ENCODE measurements at places on chromosomes 7 and 10. TPM values are rescaled to one million over a fixed set of nuclear protein-coding genes. Genes with fewer than 3 reads are reported as not detected.
A peak's percentile ranks its signal among the peaks of the same experiment; 100 is the strongest.

- peak; percentile 53 for DNase-seq
Measured at GRCh38 chr7:158050441-158050977, 537.1 kb downstream of the PTPRN2 start.

GRCh38 chr7:68247571-68247970 is 1250.9 kb downstream of the TYW1 start:
- DNase-seq = no peak

DNA sequence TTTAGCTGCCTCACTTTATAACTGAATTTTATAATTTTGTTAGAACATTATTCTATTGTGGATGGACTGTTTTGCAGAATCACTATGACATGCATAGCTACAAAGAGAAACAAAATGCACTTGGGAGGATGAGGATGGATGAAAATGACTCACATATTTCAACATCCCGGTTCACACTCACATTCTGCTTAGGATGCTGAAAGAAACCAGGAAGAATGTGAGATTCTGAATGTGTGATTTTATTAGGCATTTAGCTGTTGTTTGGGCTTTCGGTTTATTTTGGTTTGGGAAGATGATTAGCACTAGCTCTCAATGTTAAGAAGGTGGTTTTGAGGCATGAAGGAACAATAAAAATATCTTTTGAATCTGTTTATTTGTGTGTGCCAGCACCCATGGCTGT is 235.5 kb downstream of the SEMA3E start:
- no peak for DNase-seq

DNA sequence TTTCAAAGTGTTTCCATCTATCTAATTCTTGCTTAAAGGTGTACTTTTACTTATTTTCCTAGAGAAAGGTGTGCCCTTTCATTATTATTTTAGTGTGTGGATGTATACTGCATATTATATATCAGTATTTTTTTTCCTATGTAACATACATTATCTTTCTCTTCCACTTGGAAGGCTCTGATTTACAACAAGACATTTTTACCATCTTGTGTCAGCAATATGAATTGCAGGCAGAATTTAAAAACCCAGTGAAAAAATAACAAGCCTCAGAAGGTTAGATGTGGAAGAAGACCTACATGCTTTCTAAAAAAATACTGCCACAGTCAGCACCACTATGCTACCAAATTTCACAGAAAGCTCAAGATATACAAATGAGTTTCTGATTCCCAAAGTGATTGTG is 327.7 kb upstream of the STEAP1 start:
- no peak for DNase-seq

- no peak for DNase-seq
Measured at GRCh38 chr10:91745090-91745831, 53.0 kb upstream of the TNKS2 start.

DNA sequence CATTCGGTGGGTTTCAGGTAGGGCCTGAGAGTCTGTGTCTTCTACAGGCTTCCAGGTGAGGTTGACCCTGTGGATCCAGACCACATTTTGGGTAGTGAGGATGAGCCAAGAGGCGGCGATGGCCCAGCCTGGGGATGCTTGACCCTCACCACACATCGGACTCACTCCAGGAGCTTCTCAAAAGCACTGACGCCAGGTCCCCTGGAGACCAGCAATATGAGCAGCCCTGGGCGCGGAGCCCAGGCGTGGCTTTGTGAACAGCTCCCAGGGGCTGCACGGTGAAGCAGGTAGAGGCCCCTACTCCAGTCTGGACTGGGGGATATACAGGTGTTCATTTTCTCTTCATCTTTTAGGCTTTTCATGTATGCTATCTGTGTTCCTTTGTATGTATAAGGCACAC is 139.7 kb upstream of the PCBD1 start:
- no peak for DNase-seq

Gene RAMP3
- not detected for total RNA-seq

Gene TNS3
- total RNA-seq = not detected

Gene PTTG1IP2
- total RNA-seq = not detected

All from natural killer cell treated with Interleukin-12 subunit alpha and Interleukin-12 subunit beta and Interleukin-15 and Interleukin-18, amount 100 ng/mL, for 72 hours (primary cell).